Prostate gland (tissue), 2 donors: ENCODE measurements at places on chromosomes 1 and 21.

DNA sequence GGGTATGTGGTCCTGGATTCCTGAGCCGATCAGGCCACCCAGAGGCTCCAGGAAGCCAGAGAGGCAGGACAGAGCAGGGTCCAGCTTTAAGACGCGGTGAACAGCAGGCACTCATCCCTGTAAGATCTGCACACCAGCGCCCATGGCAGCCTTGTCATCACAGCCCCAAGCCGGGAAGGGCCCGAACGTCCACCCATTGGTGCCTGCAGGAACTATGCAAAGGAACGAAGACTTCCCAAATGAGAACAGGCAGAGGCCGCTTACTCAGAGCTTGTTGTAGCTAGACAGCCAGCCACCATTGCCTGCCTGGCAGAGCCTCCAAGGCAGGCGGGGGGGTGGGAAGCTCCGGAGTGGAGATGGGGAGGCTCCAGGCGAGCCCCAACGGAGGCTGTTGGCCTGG is 12.1 kb upstream of the ARHGEF16 start:
- no peak overlapping the region for H3K27ac ChIP-seq
- H3K36me3 ChIP-seq = no peaks in the 10 kb centered on the region
- H3K27me3 ChIP-seq = no peaks in the 10 kb centered on the region
- no peak overlapping the region for H3K4me3 ChIP-seq
- no peaks in the 10 kb centered on the region for H3K4me1 ChIP-seq

DNA sequence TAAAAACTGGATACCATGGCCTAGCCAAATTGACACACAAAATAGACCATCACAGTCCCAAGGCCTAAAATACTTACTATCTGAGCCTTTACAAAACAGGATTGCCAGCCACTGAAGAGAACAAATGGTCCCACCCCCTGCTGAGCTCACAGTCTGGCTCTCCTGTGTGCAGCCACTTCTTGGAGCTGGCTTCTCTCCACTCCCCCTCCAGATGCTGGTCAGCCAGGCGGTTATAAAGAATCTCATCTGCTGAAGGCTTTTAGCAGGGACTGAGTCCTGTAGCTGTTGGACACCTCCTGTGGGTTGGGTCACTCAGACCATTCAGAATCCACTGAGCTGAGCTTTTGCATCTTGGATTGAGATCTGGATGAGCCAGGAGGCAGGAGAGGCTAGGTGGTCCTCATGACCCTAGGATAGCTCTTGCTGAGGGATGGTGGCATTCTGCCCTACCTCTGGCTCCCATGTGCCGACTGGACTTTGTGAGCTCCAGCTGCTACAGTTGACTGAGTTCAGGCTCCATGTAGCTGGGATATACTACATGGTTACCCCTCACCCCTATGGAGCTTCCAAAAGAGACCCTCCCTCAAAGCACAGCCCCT is 16.1 kb downstream of the OXCT2 start:
- H3K27me3 ChIP-seq = no peaks in the 10 kb centered on the region
- H3K4me3 ChIP-seq = no peak overlapping the region
- DNase-seq = no peak
- H3K27ac ChIP-seq = no peak overlapping the region
- H3K36me3 ChIP-seq = peaks cover 8% of the 10 kb centered on the region

- H3K27me3 ChIP-seq = no peaks in the 10 kb centered on the region
- H3K36me3 ChIP-seq = no peaks in the 10 kb centered on the region
- H3K27ac ChIP-seq = no peak overlapping the region
- DNase-seq = no peak
- no peak overlapping the region for H3K4me3 ChIP-seq
- no peaks in the 10 kb centered on the region for H3K4me1 ChIP-seq
Measured at GRCh38 chr1:117127795-117128194, 6.2 kb upstream of the TRIM45 start.

DNA sequence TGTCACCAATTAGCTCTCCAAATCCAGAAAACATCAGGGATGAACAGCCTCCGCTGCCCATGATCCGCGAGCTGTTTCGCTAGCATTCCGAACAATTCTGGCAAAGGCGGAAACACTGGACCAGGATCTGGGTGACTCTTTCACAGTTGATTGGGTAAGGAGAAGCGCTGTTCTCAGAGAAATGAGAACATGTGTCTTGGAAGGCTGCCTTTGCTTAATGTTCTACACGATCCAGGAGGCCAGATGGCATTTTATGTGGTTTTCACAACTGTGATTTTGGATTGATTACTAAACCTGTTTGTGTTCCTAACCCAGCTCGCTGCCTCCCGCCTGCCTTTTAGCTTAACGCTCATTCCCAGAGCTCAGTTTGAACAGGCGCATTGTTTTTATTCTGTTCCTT is 144.0 kb downstream of the KIF26B start:
- H3K27me3 ChIP-seq = no peaks in the 10 kb centered on the region
- H3K36me3 ChIP-seq = no peaks in the 10 kb centered on the region
- H3K27ac ChIP-seq = peak overlapping the region; percentile 21
- no peak overlapping the region for H3K4me3 ChIP-seq
- peak; percentile 81 for DNase-seq

- DNase-seq = no peak
- no peaks in the 10 kb centered on the region for H3K36me3 ChIP-seq
- no peaks in the 10 kb centered on the region for H3K4me1 ChIP-seq
- no peak overlapping the region for H3K4me3 ChIP-seq
- no peak overlapping the region for H3K27ac ChIP-seq
Measured at GRCh38 chr1:233993651-233994050, 89.2 kb downstream of the SLC35F3 start.

DNA sequence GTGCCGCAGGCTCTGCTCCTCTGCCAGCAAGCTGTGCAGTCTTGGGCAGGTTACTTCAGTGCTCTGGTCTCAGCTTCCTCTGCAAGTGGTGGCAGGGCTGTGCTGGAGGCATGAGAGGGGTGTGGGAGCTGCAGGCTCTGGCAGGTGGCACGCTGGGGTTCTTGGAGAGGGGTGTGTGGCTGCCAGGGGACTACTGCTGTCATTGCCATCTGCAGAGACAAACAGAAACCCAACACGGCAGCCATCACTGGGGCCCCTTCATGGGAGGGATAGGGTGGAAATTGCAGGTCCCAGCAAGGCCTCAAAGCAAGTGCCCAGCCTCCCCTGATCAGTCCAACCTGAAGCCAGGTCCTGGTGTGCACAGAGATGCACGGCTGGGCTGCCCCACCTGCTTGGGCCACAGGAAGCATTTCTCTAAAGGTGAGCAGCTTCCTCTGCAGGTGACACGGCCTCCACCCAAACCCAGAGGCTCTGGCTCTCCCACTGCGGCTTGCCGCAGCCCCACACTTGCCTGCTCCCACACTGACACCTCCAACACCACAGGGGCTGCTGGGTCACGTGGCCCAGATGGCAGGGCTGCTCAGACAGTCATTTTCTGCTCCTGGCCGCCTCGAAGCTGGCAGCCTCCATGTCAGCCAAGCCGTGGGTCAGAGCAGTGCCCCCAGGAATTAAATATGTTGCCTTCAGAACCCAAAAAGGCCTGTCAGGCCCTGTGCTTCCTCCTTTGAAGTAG is 4.1 kb upstream of the COL6A2 start:
- DNase-seq = peak; percentile 2
- H3K4me1 ChIP-seq = no peaks in the 10 kb centered on the region
- H3K27me3 ChIP-seq = no peaks in the 10 kb centered on the region

- no peaks in the 10 kb centered on the region for H3K4me1 ChIP-seq
- H3K36me3 ChIP-seq = no peaks in the 10 kb centered on the region
- H3K27me3 ChIP-seq = no peaks in the 10 kb centered on the region
- H3K4me3 ChIP-seq = no peak overlapping the region
Measured at GRCh38 chr1:46423574-46424240, 29.6 kb downstream of the FAAH start.

DNA sequence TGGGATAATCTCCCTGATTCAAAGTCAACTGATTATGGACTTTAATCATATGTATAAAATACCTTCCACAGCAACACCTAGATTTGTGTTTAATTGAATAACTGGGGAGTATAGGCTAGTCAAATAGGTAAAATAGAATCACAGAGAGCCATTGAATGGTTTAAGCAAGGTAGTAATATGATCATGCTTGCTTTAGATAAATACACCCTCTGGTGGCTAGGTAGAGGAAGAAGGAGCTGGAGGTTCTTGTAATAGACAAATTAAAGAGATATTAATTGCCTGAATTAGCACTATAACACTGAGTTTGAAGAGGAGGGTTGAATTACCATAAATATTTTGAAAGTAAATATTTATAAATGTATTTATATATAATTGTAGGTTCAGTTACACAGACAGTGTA is 40.3 kb downstream of the DIRAS3 start:
- H3K27me3 ChIP-seq = no peaks in the 10 kb centered on the region
- no peak for DNase-seq
- H3K36me3 ChIP-seq = no peaks in the 10 kb centered on the region
- H3K4me1 ChIP-seq = no peaks in the 10 kb centered on the region

DNA sequence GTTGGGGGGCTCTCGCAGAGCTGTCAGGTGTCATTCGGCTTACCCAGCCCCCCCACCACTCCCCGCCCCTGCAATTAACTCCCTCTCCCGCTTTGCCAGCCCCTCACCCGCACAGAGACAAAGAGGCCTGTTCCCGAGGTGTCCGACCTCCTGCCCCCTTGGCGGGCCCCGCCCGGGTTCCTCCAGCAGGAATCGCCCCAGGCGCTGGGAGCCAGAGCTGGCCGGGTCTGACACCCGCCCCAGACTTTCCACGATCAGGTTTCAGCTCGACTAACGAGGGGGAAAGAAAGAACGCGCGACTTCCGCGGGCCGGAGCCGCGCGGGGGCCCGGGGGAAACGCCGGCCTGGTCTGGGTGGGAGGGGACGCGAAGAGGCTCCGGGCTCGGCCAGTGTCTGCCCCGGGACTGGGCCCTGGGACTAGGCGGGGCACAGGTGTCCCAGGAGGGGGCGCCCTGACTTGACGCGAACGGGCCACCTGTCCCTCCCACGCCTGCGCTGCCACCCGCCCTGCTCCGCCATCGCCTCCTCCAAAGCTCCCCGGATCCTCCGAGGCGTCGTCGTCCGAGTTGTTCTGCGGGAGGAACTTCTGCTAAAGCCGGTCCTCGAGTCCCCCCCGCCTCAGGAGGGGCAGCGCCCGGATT is 36.4 kb upstream of the HHAT start:
- DNase-seq = peak; percentile 72
- no peaks in the 10 kb centered on the region for H3K27me3 ChIP-seq

GRCh38 chr1:218965821-218966220 is 207.9 kb upstream of the LYPLAL1 start:
- no peak overlapping the region for H3K27ac ChIP-seq
- H3K4me1 ChIP-seq = no peaks in the 10 kb centered on the region
- DNase-seq = no peak
- H3K36me3 ChIP-seq = no peaks in the 10 kb centered on the region

DNA sequence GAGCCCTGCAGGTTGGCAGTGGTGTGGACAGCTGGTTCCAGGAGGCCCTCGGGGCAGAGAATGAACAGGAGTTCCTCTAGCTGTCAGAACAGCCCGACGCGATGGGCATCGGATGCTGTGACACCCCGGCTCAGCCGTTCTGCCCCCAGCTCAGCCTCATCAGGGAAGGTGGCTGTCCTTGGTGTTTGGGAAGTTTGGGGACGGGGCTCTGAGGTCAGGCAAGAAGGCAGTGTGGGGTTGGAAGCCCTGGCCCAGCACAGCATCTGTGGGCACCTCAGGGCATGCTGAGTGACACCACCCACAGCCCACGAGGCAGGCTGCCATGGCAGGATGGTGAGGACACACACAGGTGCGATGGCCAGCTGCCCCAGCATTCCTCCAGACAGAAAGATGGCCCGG is 40.9 kb upstream of the CCDC27 start:
- H3K4me3 ChIP-seq = no peak overlapping the region
- no peak overlapping the region for H3K27ac ChIP-seq
- no peak for DNase-seq
- H3K36me3 ChIP-seq = no peaks in the 10 kb centered on the region

DNA sequence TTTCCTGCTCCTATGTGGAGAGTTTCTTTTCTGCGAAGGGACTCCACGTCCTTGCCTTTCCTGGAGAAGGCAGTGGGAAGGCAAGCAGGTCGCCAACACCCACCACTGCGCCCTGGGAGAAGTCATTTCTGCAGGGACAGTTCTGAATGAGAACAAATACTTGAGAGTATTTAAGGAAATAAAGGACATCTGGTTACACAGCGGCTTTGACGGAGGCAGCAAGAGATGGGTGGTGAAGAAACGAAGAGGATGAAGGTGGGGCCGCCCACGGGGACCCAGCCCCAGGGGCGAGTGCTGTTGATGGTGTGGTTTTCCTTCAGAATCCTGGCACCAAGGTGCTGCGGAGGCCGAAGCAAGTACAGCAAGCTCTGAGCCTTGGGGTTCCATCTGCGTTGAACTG is 75.5 kb downstream of the PSMG1 start:
- no peaks in the 10 kb centered on the region for H3K36me3 ChIP-seq
- H3K4me3 ChIP-seq = no peak overlapping the region
- no peaks in the 10 kb centered on the region for H3K4me1 ChIP-seq
- no peak overlapping the region for H3K27ac ChIP-seq
- no peak for DNase-seq

GRCh38 chr1:203034422-203035110 is 8.3 kb downstream of the PPFIA4 start:
- H3K4me1 ChIP-seq = no peaks in the 10 kb centered on the region
- H3K27me3 ChIP-seq = no peaks in the 10 kb centered on the region
- no peaks in the 10 kb centered on the region for H3K36me3 ChIP-seq
- no peak overlapping the region for H3K4me3 ChIP-seq
- no peak overlapping the region for H3K27ac ChIP-seq

DNA sequence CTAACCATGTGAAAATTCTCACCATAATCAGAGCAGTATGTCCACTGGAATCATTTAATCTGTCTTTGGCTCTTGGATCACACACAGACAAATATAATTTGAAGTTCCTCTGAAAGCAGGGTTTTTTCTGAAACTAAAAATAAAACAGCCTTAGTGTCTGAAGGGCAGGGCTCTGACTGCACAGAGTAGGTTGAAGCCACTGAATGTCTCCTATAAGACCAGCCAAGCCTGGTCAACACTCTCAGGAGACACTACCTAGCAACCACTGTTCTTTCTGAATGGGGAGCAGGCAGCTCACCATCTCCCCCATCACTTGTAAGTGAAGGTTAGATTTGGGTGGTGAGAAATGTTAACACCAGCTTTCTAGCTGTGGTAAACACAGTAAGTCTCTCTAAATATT is 16.1 kb upstream of the TMEM183A start:
- no peak overlapping the region for H3K4me3 ChIP-seq
- peaks cover 2% of the 10 kb centered on the region for H3K27me3 ChIP-seq
- no peak overlapping the region for H3K27ac ChIP-seq
- H3K4me1 ChIP-seq = no peaks in the 10 kb centered on the region
- no peaks in the 10 kb centered on the region for H3K36me3 ChIP-seq
- no peak for DNase-seq

- H3K36me3 ChIP-seq = no peaks in the 10 kb centered on the region
- H3K27ac ChIP-seq = peak overlapping the region; percentile 32
- peaks cover 4% of the 10 kb centered on the region for H3K4me1 ChIP-seq
- no peak overlapping the region for H3K4me3 ChIP-seq
- no peak for DNase-seq
Measured at GRCh38 chr1:10592373-10592772, 117.6 kb downstream of the PEX14 start.

- H3K4me1 ChIP-seq = peaks cover 18% of the 10 kb centered on the region
- H3K36me3 ChIP-seq = no peaks in the 10 kb centered on the region
- no peak overlapping the region for H3K27ac ChIP-seq
Measured at GRCh38 chr1:225418059-225418458, 9.8 kb downstream of the LBR start.

- no peaks in the 10 kb centered on the region for H3K27me3 ChIP-seq
- H3K4me1 ChIP-seq = no peaks in the 10 kb centered on the region
- no peaks in the 10 kb centered on the region for H3K36me3 ChIP-seq
- no peak overlapping the region for H3K4me3 ChIP-seq
- no peak overlapping the region for H3K27ac ChIP-seq
Measured at GRCh38 chr1:92425617-92426016, 61.1 kb downstream of the GFI1 start.
